Cortex of kidney (tissue), 1 donor: ENCODE measurements at places on chromosomes 7 and 10.

DNA sequence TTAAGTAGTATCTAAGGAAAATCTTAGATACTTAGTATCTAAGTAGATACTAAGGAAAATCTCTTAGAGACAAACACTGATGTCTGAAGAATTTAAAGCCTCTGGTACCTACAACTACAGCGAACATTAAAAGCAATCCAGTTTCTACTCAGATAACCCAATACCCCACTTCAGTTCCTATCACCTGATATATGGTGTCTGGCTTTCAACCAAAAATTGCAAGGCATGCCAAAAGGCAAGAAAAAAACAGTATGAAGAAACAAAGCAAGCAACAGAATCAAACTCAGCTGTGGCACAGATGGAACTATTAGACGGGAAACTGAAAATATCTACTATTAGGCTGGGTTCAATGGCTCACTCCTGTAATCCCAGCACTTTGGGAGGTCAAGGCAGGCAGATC, 31.1 kb downstream of the ARHGAP12 start:
- DNase-seq: no peak

DNA sequence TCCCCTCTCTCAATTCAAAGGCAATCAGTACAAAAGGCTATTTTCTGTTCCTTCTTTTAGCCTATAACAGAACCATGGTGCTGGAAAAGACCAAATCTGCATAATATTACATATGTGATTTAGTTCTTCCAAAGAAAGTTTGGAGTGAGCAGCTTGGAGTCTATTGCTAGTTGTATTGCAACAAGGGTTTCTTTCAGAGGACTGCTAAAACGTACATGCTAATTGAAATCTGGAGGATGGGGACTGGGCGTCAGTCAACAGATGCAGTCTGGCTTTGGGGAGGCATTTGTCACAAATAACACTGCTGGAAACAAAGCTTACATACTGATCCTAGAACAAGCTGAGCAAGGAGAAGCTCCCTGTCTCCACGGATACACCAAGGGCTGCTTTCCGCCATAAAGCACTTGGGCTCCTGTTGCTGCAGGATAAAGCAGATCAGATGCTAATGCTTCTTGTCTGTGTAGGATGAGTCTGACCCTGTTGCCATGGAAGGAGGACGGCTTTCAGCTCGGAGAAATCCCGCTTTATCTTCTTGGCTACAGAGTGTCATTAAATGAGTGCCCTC, 883.5 kb downstream of the SORCS1 start:
- no peak for DNase-seq

DNA sequence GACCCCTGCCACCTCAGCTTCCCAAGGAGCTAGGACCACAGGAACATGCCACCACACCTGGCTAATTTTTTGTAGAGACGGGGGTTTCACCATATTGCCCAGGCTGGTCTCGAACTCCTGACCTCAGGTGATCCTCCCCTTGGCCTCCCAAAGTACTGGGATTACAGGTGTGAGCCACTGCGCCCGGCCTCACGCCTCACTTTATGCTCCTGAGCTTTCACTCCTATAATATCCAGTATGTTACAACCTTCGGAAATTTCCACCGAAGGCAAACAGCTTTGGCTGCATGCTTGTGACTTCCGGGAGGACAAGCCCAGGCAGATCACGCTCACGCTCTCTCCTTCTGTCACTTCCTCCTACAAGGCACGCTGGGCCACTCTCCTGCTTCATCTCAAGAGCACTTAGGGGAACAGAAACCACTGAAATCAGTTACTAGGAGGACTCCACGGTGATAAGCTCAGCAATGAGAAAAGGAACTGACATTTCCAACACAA, 4.4 kb upstream of the MAD1L1 start:
- no peak for DNase-seq

- no peak for DNase-seq
Observed at GRCh38 chr10:126203746-126204145, 184.5 kb downstream of the ADAM12 start.

GRCh38 chr10:102422545-102423129, 2.0 kb downstream of the FBXL15 start:
- DNase-seq: no peak

DNA sequence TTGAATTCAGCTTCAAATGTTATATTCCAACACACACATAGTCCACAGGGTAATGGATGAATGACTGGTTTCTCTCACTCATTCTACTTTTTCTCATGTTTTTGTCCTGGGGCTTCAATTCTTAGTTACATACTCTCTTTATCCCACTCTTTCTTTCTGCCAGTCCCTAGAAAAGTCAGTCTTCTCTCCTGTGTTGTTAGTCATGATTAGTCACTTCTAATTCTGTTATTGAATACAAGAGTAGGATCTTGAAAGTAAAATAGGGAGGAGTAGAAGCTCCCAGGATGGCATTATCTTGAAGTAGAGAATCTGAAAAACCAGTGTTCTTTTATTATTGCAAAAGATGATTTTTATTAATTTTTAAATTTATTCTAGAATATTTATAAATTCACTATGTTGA, 45.5 kb upstream of the CALCR start:
- DNase-seq: no peak

DNA sequence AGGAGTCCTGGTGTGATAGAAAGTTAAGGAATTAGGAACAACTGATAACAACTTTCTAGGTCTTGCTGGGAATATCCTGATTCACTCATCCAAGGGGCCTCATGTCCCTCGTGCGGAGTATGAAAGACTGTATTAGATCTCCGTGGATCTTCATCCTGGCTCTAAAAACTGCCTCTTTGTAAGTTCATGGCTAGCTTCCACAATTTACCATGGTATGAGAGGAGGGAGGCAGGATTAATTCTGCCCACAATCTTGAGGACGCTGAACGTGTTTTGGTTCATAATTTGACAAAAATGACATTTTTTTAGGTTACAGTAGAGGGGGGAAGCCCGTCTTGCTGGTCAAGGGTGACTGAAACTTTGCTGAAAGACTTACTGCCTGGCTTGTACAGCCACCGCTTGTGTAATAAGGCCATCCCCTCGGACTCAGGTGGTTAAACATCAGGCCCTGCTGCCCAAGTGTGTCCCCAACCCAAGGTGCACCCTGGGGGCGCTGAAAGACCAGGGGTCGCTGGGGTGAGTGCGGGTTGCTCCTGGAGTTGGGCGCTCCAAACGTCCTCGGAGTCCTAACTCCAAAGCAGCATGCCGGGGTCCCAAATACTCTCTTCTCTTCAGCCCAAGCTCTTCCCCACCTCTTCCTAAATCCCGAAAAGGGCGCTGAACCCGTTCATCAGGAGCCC, 733 bp downstream of the HIBADH start:
- no peak for DNase-seq

GRCh38 chr7:155412416-155413253, 45.3 kb upstream of the EN2 start:
- no peak for DNase-seq

GRCh38 chr7:107909445-107909844, 18.5 kb downstream of the DLD start:
- DNase-seq: no peak

DNA sequence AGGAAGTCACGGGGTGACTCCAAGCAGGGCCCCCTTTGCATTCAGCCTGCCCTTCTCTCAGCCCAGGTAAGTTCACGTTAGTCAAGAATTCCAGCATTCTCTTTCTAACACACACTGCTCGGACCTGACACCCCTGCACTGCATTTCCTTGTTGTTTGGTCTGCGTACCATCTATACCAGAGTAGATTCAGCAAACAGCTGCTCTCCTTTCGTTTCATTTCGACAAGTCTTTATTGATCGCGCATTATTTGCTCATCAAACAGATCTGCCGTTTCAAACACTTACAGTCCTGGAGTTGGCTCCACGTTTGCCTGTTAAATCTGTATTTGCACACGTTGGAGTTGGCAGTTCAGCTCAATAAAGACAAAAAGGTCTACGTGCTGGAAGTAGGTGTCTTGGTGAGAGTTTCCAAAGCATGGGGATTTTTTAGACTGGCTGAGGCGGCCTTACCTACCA, 495.1 kb downstream of the RPS24 start:
- DNase-seq: no peak

DNA sequence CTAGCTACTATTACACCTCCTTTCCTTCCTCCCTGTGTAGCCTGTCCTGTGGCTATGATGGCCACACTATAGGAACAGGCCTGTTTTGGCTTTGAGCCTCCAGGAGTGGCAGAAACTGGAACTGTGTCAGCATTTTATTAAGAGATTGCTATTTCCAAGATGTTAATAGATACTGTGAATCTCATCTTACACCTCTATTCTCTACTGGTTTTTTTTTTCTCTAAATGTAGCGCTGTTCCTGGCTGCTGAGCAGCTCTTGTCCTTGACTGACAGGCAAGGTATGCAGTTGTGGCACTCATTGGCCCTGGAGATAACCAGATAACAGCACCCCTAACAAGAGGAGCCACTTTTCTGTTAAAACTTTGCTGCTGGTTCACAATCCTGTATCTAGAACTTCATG, 119.5 kb downstream of the EXOC4 start:
- no peak for DNase-seq

- no peak for DNase-seq
Observed at GRCh38 chr10:33314811-33315561, 19.5 kb downstream of the NRP1 start.

GRCh38 chr10:88271761-88272543, 311.2 kb downstream of the RNLS start:
- no peak for DNase-seq

- no peak for DNase-seq
Observed at GRCh38 chr7:151905353-151905752, 28.4 kb upstream of the PRKAG2 start.

DNA sequence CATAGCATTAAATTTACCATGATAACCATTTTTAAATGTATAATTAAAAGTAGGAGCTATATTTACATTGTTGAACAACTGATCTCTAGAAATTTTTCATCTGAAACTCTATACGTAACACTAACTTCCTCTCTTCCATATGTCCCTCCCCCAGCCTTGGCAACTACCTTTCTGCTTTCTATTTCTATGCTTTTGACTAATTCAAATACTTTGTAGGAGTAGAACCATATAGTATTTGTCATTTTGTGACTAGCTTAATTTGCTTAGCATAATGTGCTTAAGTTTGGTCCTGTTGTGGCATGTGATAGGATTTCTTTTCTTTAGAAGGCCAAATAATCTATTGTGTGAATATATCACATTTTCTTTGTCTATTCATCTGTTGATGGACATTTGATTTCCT, 225.3 kb upstream of the POT1 start:
- DNase-seq: no peak

DNA sequence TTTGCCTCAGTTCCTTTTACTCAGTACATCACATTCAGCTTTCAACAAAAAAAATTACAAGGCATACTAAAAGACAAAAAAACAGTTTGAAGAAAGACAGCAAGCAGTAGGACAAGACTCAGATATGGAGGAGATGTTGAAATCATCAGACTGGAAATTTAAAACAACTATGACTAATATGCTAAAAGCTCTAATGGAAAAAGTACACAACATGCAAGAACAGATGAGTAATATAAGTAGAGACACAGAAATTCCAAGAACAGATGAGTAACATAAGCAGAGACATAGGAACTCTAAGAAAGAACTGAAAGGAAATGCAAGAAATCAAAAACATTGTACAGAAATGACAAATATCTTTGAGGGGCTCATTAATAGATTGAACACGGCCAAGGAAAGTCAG, 402.6 kb downstream of the NEBL start:
- no peak for DNase-seq

- no peak for DNase-seq
Observed at GRCh38 chr7:43072530-43072929, 39.9 kb upstream of the HECW1 start.

DNA sequence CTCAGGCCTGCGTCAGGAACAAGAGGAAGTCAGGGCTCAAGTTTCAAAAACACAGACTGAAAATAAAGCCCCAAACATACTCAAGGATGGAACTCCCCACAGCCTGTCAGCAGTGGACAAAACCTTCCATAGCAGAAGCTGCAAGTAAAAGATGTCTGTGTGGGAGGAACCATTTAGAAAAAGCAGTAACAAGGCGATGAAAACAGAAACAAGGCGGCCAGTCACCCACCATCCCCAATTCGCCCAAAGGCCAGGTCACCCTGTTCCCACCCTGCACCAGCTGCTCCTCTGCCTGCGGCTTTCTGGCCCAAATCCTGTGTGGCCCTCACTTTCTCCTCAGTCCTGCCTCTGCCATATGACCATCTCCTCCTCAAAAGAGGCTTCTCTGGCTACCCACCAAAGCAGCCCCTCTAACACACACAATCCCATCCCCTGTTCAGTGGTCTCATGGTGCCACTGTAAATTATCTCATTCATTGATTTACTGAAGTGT, 27.8 kb downstream of the KCNMA1 start:
- no peak for DNase-seq

DNA sequence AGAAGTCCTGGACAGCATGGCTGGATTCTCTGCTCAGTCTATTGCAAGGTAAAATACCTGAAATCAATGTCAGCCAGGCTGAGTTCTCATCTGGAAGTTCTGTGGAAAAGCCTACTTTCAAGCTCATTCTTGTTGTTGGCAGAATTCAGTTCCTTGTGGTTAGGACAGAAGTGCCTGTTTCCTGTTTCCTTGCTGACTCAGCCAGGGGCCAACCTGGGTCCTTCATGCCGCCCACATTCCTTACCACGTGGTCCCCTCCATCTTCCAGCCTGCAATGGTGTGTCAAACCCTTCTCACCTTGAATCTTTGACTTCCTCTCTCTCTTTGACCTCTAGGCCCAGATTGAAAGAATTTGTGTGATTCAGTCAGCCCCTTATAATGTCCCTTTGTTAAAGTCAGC, 197.1 kb upstream of the STK17A start:
- no peak for DNase-seq

- no peak for DNase-seq
Observed at GRCh38 chr10:78438907-78439809, 405.5 kb downstream of the RPS24 start.

GRCh38 chr10:132461103-132461682, 64.2 kb downstream of the PWWP2B start:
- no peak for DNase-seq

DNA sequence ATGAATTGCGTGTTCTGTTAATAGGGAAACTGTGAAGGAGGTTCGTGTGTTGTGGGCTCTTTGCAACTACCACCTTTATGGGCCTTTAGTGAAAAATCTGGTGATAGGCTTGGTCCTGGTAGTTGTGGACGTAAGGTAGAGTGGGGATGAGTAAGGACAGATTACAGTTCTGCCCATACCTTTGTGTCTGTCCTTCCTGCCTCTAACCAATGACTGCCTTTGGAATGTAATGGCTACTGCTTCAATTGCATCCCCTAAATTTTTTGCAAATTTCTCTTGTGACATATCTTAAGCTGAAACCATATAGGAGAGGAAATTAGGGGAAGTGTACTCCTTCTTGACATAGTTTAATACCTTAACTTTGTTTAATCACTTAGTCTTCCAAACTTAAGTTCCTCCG, 82.3 kb downstream of the ADK start:
- no peak for DNase-seq

DNA sequence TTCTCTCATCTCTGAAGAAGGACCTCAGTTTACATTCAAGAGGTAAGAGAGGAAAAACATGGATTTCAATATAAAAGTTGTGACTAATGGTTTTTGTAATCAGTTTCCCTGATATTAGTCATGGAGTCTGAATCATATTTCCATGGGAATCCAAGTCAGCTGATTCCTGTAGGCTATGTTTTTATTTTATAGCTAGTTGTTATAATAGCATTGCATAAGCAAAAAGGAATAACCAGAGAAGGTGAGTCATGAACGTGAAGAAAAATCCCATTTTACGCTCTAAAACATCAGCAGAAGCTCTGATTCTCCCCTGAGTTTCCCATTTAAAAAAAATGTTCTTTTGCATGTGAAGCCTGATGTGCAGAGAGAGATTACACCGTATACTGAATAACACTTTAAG, 299.3 kb downstream of the SFMBT2 start:
- no peak for DNase-seq

- no peak for DNase-seq
Observed at GRCh38 chr10:48481385-48481784, 123.5 kb downstream of the ARHGAP22 start.
